Fibroblast of gingiva (primary cell): ENCODE measurements at places on chromosomes 13 and 19.

DNA sequence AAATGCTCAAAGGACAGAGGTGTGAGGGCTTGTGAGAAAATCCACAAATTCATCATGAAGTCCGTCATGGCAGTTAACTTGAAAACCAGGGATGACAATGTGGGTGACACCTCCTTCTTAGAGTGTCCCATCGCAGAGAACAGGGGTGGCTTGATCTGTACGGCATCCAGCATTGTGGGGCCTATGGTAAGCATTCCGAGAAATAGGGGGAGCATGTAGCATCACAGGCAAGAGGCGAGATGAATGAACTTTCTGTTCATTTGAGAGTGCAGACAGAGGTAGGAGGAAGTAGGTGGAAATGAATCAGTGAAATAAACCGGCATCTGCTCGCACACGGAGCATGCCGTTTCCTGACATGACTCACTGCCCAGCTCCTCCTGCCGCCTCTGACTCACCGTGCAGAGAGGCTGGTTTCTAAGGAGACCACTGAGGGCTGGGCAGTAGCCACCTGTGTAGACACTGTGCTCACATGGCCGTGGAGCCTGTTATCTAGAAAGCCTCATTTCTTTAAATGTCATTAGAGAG lies 339.0 kb downstream of the RFC3 start:
- DNase-seq: peak; percentile 69

DNA sequence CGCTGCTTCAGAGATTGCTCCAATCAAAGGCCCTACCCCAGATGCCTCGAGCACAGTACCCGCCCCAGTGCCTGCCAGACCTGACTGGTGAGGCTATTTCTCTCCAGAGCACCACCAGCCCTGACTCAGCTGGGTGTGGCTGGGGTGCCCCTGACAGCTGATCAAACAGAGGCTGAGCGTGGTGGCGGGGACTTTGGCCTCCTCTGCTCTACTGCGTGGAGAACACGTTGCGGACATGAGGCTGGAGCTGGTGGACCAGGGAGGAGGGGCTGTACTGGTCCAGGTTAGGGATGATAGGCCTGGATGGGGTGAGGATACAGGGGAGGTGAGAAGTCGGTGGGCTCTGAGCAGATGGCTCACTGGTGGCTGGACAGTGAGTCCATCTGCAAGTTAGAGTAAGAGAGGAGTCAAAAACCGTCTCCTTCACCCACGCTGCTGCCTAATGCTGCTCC lies 3.5 kb upstream of the DOCK6 start:
- DNase-seq: peak; percentile 7

DNA sequence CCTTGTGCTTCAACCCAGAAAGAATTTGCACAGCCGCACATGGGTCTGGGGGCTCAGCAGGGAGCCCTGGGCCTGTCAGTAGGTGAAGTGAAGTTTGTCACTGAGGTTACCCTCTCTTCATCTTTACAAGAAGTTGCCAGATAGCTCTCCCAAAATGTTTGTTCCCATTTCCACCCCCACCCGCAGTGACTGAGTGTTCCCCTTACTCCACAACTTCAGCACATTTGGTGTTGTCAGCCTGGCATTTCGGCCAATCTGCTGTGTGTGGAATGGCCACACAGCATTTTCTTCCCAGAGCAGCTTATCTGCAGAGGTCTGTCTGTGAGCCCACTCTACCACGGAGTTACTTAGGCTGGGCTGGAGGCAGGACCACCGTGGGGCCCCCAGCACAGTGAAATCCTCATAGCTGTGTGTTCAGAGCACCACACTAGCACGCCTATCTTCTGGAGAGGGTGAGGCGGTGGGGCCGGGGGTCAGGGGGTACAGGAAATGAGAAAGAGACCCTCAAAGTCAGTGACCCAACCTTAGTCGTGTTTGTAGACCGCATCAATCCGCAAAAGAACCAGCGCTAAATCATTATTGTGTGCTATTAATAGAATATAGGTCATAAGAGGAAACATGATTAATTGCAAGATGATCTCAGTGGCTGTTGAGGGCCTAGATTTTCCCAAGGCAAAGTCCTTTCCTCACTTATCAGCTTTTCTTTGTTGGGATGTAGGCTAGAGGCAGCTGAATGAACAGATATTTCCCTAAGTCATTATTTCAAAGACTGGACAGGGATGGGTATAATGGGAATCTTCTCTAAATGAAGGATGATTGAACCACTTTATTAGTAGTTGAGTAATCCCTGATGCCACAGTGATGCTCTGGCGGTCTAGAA lies 116.0 kb downstream of the SIPA1L3 start:
- DNase-seq: no peak

GRCh38 chr13:23554000-23554399 lies 16.2 kb upstream of the TNFRSF19 start:
- DNase-seq: no peak

GRCh38 chr13:98800078-98800477 lies 47.6 kb upstream of the SLC15A1 start:
- no peak for DNase-seq

DNA sequence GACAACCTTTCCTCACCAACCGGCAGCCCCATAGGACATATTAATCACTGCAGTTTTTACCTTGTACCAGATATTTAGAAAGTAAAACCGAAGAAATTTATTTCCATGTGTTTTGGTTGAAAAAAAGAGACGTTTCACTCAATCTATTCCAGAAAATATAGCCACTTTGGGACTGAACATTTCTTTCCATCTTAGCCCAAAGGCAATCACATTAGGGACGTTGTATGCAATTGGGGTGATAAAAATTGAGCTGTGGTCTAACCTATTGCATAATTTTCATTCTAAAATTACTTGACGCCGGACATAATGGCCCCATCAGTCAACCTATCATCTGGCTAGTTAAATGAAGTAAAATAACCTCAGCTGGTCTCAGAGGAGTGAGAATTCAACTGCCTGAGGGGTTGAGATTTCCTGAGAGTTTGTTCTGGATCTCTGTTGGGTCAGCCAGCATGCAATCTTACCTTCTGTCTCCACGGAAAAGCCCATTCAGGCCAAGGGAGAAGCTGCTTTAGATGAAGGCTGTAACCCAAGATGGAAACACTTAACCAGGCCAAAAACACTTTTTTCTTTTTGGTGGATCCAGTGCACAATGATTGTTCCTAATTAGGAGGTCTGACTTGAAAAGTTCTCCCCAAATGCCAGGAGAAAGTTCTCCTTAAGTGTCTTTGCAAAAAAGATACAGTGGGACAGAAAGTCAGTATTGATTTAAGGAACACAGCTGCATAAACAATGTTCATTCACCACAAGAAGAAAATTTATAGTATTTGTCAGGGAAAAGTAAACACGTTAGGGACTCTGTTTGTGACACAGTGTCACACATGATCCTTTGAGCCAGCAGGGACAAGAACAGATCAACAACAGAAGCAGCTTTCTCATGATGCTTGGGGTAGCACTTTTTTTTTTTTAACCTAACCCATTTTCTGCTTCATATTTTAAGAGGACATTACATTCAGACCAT lies 34.1 kb downstream of the DLEU7 start:
- DNase-seq: no peak

DNA sequence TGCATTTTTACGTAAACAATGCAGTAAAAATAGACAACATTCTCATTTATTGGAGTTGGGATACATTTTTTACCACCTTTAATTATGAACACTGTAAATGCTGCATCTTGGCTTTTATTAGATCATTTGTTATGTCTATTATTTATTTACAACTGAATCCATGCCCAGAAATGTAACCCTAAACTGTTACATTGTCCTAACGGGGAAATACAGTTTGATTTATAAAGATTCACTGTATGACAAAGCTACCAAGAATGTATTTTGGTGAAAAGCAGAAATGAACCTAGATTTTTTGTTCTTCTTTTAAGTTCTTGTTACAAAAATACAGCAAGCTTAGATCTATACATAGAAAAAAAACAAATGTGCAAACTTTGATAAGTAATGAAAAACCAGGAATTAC lies 1.1 kb downstream of the METTL21C start:
- peak; percentile 56 for DNase-seq

DNA sequence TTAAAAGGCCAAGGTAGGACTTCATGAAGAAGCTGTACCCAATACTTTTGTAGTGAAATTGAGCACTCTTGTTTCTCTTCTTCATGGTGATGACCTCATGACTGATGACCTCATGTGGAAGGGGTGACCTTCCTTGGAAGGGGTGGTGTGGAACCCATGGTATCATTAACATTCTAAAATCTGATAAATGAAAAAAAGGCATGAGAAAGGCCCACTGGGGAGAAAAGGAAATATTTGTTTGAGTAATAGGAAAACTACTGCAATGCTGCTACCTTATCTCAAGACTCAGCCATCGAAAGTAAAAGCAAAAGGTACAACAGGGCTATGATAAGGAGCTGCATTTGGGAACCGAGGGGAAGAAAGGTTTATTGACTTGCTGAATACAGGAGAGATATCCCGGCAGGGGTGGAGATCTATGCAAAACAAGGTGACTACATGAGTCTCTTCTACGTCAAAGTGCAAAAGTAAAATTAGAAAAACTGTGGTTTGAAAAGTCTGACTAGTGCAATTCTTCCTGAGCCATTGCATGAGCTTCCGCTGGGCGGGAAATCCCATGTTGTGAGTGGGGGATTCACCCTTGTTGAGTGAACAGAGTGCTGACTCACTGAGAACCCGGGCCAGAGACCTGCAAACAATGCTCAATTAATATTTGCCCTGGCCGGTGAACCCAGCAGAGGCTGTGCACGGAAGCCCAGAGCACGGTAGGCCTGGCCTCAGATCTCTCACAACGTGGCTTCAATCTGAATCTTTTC lies 138.9 kb upstream of the RFC3 start:
- peak; percentile 6 for DNase-seq

- no peak for DNase-seq
Measured at GRCh38 chr13:112449545-112449930, 73.4 kb downstream of the SPACA7 start.

DNA sequence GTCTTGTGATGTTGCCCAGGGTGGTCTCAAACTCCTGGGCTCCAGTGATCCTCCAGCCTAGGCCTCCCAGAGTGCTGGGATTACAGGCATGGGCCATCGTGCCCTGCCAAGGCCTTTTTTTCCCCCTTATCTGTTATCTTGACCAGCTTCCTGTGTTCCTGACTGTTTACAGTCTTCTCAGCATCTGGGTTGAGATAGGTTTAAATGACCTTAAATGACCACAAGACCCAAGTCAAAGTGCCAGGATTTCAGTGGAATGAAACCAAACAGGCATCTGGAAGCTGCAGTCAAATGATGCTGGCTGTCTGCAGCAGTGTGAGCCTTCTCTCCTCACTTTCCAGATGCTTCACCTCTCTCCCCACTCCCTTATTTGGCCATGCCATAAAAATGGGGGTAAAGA lies 114.2 kb upstream of the CLDN10 start:
- DNase-seq: no peak
